ENCODE measurements at places on chromosomes 4 and X.

- DNase-seq, result no peak
These were observed 670.5 kb downstream of the GABRG1 start for GRCh38 chr4:45453258-45453853.

GRCh38 chr4:38153387-38153760 lies 193.2 kb downstream of the PTTG2 start:
- no peak for DNase-seq

DNA sequence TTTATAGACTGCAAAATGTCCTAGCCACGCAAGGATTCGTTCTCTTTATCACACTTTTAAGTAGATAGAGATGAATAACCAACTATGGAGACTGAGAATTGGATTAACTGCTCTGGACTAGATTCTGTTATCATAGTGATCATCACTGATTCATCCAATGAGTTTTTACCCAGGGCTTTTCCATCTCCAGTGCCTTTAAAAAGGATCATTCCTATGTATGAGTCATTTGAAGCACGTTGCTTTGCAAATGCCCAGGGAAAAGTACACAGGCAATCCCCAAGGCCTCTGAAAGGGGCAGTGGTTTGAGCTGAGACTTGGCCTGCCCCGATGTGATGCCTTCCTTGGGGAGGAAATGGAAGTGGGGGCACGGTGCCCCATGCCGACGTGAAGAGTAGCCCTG lies 122.7 kb upstream of the PSAPL1 start:
- peak; percentile 76 for DNase-seq

GRCh38 chr4:159019356-159019755 lies 83.5 kb upstream of the RAPGEF2 start:
- no peak for DNase-seq

- no peak for DNase-seq
These were observed 125.7 kb downstream of the SH3KBP1 start for GRCh38 chrX:19761554-19762295.

DNA sequence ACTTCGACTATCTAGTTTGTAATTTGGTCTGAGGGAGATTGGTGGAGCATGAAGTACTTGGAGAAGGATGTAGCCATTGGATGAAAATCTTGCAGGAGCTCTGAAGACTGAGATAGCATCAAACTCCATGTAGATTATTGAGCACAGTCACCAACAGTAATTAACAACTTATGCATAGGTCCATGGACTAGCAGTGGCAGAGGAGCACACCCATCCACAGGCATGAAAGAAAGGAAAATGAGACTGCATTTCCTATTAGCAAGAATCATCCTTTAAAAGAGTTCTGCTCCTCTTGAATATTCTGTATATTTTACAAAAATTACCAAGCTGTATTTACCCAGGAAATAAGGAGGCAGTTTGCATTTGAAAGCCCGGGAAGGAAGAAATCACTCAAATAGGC lies 529.4 kb upstream of the ACTRT1 start:
- no peak for DNase-seq

DNA sequence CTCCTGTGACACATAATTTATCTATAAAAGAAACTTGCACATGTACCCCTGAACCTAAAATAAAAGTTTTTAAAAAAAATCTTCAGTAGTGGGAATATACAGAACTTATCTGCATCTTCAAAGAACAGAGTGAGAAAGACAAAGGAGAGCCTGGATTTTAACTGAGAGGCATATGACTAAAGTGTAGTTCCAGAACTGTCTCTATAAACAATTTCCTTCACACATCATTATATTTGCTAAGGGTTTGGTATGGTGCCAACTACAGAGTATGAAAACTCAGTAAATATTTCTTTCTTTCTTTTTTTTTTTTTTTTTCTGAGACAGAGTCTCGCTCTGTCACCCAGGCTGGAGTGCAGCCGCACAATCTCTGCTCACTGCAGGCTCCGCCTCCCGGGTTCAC lies 49.9 kb upstream of the NFKB1 start:
- no peak for DNase-seq

DNA sequence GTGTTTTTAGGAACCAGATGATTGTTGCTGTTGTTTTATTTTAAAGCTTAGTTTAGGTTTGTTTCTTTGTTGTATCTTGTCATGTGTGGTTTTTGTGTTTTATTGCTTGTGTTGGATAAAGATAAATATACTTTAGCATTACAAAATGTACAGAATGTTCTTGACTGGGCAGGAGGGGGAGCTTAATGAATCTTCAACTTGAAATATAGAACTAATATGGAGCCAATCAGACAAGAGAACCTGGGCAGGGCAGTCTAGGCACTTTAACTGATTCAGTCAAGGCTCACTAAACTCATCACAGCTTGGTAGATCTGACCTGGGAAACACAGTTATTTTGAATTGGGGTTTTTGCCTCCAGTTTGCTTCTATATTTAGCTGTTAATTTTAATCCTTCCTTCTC lies 304.2 kb downstream of the ARHGAP24 start:
- no peak for DNase-seq

DNA sequence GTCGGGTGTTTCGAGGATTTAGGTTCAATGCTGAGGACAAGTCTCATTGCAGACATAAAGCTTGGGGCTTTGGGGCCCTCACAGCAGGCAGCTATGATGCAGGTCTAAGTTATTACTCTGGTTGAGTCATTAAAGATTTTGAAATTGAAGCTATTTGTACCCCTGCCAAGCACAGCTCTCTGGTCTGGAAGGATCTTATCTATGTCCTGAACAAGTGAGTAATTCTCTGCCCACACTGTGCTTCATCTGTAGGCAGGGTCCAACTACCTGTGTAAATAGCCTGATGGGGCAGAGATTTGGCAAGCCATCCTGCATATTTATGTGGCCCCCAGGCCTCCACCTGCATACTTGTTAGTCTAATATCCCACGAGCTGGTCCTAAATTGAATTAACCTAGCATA lies 41.4 kb upstream of the MAGEA4 start:
- peak; percentile 61 for DNase-seq
